ENCODE measurements at places on chromosomes 1 and 21.

DNA sequence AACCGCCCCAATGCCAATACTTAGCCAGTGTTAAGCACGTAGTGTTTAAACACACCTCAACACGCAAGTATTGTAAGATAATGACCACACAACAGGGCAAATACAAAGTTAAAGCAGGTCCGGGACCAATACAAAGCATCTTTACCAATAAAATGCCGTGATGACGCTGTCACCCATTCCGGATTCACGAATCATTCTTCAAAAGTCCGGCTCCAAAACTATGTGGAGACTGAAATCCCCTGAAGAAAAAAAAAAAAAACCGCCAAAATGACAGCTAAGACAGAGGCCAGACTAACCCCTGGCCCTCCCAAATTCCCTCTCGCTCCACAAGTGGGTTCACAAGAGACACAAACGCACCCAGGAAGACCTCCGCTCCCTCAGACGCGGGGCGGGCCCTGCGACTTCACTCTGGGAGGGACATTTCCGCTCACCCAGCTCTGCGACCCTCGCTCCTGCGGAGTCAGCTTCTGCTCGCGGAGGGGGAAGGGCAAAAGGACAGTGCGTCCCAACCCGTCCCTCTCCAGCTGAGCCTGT is 625 bp upstream of the DARS2 start:
- DNase-seq, result no peak

GRCh38 chr1:15452216-15452615 is 4.3 kb upstream of the CELA2A start:
- no peak for DNase-seq

GRCh38 chr1:150976879-150977694 is 2.5 kb upstream of the CERS2 start:
- peak; percentile 84 for DNase-seq

- no peak for DNase-seq
Observed at GRCh38 chr1:68384872-68385411, 64.8 kb downstream of the RPE65 start.

- DNase-seq, result no peak
Observed at GRCh38 chr1:215888159-215888558, 321.1 kb downstream of the KCTD3 start.
